Activated CD4-positive, alpha-beta T cell treated with anti-CD3 and anti-CD28 coated beads, Interleukin-2, amount 10 ng/mL, durations not matched to agents 24 days and 14 days (primary cell): ENCODE measurements at places on chromosomes 11 and 22.

DNA sequence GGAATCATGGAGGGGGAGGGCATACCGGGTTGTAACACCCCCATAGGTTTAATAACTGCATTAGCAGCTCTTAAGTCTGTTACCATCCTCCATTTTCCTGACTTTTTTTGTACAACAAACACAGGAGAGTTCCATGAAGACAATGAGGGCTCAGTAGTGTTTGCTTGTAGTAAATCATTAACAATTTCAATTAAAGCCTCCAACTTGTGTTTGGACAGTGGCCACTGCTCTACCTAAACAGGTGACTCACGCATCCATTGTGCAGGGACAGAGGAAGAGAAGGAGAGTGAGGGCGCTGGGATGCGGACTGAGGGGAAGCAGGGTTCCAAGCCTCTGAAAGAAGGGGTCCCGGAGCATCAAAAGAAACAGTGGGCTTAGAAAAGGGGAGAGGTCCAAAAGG is 21.3 kb upstream of the MTNR1B start:
- DNase-seq = no peak
- H3K4me3 ChIP-seq = no peak overlapping the region
- H3K27me3 ChIP-seq = no peaks in the 10 kb centered on the region
- H3K27ac ChIP-seq = no peak overlapping the region

DNA sequence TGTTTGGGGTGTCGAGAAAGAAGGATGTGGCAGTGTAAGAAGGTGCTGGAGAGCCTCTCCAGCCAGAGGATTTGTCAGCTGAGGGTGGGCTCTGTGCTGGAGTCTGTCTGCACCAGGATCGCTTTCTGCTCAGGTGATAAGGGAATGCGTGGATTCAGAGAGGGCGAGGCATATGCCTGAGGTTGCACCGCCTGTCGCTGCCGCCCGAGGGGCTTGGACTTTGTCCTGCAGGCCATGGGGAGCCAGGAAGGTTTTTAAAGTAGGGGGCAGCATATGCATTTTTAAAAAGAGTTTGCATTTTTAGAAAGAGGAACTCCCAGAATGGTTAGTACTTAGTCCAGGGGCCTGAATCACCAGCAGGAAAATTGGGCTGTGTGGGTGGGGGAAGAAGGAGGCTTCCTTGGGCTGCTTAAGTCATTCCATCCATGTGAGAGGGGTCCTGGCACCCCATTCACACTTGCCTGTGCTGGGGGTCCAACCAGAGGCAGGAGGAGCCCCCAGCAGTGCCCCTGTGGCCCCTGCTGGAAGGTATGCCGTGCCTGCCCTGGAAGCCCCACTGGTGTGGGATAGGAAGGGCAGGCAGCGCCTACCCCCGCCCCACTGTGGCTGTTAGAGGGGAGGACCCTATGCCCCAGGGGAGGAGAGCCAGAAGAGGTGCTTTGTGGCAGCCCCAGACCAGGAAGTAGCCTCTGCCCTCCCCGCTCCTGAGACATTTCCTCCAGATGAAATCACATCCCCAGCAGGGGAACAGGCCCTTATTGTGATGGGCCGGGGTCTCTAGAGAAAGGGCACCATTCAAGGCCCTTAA is 35.8 kb upstream of the MYRF start:
- peaks cover 3% of the 10 kb centered on the region for H3K27me3 ChIP-seq
- no peak overlapping the region for H3K27ac ChIP-seq
- no peaks in the 10 kb centered on the region for H3K4me1 ChIP-seq
- no peak for DNase-seq

- no peaks in the 10 kb centered on the region for H3K4me1 ChIP-seq
- H3K36me3 ChIP-seq = no peaks in the 10 kb centered on the region
- H3K4me3 ChIP-seq = no peak overlapping the region
Measured at GRCh38 chr22:30876915-30877553, 91.5 kb downstream of the MORC2 start.

- H3K27me3 ChIP-seq = peaks cover 4% of the 10 kb centered on the region
- peak; percentile 78 for DNase-seq
- H3K27ac ChIP-seq = peak overlapping the region; percentile 91
- H3K36me3 ChIP-seq = peaks cover 2% of the 10 kb centered on the region
- H3K4me1 ChIP-seq = peaks cover 29% of the 10 kb centered on the region
Measured at GRCh38 chr11:57513911-57514537, 1.5 kb downstream of the SLC43A1 start.

DNA sequence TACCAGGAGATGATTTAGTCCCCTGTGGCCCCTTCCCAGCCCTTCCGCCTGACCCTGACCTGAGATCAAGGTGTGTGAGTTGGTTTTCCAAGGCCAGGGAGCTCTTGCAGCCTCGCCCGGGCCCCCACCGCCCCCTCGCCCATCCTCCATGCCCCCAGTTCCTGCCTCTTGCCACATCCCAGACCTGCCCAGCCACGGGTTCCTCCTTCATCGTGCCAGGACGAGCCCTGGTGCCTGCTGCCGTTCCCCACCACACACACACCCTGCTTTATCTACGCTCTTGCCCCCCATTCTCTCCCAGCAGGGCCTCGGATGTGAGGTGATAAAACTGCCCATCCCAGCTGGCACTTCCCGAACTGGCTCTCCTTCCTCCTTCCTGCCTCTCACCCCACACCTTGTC is 1.4 kb upstream of the LIF start:
- H3K4me1 ChIP-seq = peaks cover 68% of the 10 kb centered on the region
- peaks cover 35% of the 10 kb centered on the region for H3K36me3 ChIP-seq
- H3K4me3 ChIP-seq = peak overlapping the region; percentile 97
- DNase-seq = no peak

DNA sequence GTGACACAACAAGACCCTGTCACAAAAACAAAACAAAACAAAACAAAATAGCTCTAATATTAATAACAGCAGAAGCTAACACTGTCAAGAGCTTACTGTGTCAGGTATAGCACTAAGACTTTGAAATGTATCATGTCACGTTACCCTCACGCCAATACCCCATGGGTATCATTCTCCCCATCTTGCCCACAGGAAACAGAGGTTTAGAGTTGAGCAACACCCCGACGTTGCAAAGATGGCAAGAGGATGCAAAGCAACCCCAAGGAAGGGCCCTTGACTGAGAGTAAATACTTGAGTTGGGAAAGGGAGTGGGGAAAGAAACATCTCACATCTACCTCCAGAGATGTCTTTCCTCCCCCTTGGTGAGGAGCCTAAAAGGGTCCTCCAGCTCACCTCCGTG is 366.8 kb downstream of the LARGE1 start:
- no peaks in the 10 kb centered on the region for H3K4me1 ChIP-seq
- H3K36me3 ChIP-seq = no peaks in the 10 kb centered on the region
- DNase-seq = no peak
- no peak overlapping the region for H3K27ac ChIP-seq
- H3K27me3 ChIP-seq = no peaks in the 10 kb centered on the region
- H3K4me3 ChIP-seq = no peak overlapping the region

DNA sequence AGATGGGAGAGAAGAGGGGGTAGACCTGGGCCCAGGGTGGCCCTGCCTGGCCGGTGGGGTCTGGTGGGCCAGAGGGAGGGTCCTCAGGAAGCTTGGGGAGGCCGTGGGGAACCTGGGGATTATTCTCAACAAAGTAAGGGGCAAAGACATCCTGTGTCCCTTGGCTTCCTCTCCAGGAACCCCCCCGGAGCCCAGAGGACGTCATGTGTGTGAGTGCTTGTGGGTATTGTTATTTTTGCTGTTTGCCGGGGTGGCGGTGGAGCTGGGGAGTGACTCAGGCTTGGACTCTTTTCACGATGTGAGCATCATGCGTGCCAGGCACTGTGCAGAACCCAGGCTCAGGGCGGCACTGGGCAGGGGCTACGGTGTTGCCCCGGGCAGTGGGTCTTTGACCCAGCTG is 982 bp upstream of the SHANK3 start:
- H3K4me1 ChIP-seq = peaks cover 5% of the 10 kb centered on the region
- H3K27me3 ChIP-seq = peaks cover 54% of the 10 kb centered on the region
- no peak overlapping the region for H3K27ac ChIP-seq
- H3K4me3 ChIP-seq = no peak overlapping the region

GRCh38 chr11:106466521-106467080 is 389.1 kb downstream of the AASDHPPT start:
- no peaks in the 10 kb centered on the region for H3K4me1 ChIP-seq
- no peaks in the 10 kb centered on the region for H3K27me3 ChIP-seq
- H3K27ac ChIP-seq = no peak overlapping the region
- H3K36me3 ChIP-seq = no peaks in the 10 kb centered on the region

GRCh38 chr11:84313830-84314359 is 1027.7 kb upstream of the CCDC90B start:
- H3K4me1 ChIP-seq = no peaks in the 10 kb centered on the region
- no peaks in the 10 kb centered on the region for H3K36me3 ChIP-seq
- no peak overlapping the region for H3K27ac ChIP-seq

GRCh38 chr11:115980337-115981103 is 476.3 kb upstream of the CADM1 start:
- H3K4me1 ChIP-seq = no peaks in the 10 kb centered on the region
- H3K4me3 ChIP-seq = no peak overlapping the region
- DNase-seq = no peak
- H3K36me3 ChIP-seq = no peaks in the 10 kb centered on the region

DNA sequence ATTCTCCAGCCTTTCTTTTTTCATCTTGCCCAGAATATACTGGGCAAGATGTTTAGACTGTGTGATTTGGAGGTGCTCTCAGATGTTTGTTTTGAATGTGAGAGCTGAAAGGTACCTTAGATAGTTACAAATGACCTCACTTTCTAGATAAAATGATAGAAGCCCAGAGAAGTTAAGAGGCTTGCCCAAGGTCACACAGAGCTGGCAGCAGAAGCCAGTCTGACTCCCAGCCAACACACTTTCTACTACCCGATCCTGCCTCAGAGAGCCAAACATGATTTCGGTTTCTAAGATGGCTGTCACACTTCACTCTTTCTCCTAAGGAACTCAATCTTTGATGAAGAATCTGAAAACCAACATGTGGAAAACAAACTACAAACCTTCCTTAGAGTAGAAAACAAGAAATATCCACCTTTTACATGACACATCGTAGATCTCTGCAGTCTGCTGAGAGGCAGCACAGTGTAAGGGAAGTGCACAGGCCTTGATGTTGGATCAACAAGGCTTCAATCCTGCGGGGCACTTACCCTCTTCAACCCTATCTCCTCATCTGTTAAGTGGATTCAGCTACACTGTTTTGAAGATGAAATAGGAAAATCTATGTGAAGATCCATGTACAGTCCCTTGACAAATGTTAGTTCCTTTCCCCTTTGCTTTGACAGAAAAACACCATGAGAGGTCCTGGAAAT is 58.6 kb downstream of the SYTL2 start:
- DNase-seq = peak; percentile 81
- peaks cover 2% of the 10 kb centered on the region for H3K27me3 ChIP-seq
- peak overlapping the region; percentile 78 for H3K4me3 ChIP-seq
- peaks cover 86% of the 10 kb centered on the region for H3K4me1 ChIP-seq

GRCh38 chr22:39980596-39980995 is 14.2 kb upstream of the FAM83F start:
- no peak for DNase-seq
- peaks cover 2% of the 10 kb centered on the region for H3K27me3 ChIP-seq
- H3K4me1 ChIP-seq = peaks cover 21% of the 10 kb centered on the region
- no peak overlapping the region for H3K27ac ChIP-seq
- peaks cover 26% of the 10 kb centered on the region for H3K36me3 ChIP-seq

DNA sequence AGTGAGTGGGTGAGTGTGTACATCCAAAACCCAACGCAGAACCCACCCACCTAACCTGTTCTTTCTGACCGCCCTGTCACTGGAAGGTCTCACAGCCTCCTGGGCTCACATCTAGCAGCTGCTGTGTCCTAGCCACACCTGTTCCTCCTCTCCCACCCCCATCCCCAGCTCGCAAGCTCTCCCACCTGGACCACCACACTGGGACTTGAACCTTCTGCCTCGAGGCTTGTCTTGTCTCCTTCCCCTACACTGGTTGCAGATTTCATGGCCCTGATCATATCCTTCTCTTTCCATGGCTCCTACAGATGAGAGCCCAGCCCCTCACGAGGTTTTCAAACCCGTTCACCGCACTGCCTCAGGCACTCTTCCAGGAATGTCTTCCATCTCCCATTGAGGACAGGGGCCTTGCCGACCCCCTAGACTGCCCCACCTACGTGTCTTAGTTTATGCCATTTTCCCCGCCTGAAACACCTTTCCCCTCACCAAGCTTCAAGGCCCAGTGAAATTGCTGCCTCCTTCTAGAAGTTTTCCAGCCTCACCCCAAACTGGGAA is 6.7 kb downstream of the IFITM10 start:
- H3K27me3 ChIP-seq = peaks cover 7% of the 10 kb centered on the region
- H3K27ac ChIP-seq = no peak overlapping the region
- H3K4me1 ChIP-seq = no peaks in the 10 kb centered on the region
- H3K4me3 ChIP-seq = no peak overlapping the region

- H3K36me3 ChIP-seq = no peaks in the 10 kb centered on the region
- DNase-seq = no peak
- no peak overlapping the region for H3K4me3 ChIP-seq
- H3K4me1 ChIP-seq = no peaks in the 10 kb centered on the region
- H3K27ac ChIP-seq = no peak overlapping the region
- peaks cover 9% of the 10 kb centered on the region for H3K27me3 ChIP-seq
Measured at GRCh38 chr11:36127550-36127949, 161.7 kb downstream of the COMMD9 start.

GRCh38 chr11:67368621-67369020 is 4.8 kb downstream of the CLCF1 start:
- no peak for DNase-seq
- H3K4me1 ChIP-seq = peaks cover 27% of the 10 kb centered on the region
- H3K27ac ChIP-seq = no peak overlapping the region
- H3K36me3 ChIP-seq = peaks cover 3% of the 10 kb centered on the region

DNA sequence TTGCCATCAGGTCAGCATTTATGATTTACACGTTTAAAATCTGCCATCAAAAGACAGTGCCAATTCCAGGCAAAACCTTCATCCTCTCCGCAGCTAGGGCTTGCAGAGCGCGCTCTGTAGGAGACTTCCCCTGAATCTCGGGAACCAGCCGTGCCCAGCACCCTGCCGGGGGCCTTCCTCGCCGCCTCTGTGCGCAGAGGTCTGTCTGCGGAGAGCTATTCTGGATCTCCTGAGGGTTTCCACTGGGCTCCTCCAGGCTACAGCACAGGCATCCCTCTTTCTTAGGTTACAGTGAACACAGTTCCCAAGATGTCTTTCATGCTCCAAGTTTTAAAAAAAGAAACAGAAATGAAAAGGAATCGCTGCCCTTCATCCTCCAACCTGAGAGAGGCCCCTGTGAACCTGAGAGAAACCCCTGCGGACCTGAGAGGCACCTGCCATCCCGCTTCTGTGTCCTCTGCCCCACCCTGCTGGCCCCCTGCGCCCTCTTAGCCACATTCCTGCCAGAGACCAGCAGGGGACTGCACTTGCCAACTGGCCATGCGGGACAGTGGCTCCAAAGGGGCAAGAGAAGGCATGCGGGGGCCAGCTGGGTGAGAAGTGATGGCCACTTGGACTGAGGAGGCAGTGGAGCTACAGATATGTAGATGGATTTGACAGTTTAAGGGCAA is 16.1 kb downstream of the TP53AIP1 start:
- no peak overlapping the region for H3K4me3 ChIP-seq
- H3K4me1 ChIP-seq = peaks cover 8% of the 10 kb centered on the region
- H3K27ac ChIP-seq = no peak overlapping the region
- peaks cover 2% of the 10 kb centered on the region for H3K27me3 ChIP-seq

DNA sequence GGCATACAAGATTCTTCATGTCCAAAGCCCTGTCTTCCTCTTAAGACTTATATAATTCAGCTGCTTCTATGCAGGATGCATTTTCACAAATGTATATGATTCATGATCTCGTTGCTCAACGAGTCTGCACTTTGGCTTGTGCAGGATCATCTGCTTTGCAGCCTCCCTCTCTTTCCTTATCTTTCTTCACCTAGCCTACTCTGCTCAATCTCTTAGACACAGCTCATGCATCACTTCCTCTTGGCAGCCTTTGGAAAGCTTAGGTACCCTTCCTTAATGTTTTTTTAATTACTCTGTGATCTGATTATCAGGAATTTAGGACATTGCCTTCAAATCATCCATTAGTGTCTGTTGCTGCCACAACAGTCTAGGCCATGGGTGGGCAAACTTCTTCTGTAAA is 673.8 kb downstream of the NELL1 start:
- no peak overlapping the region for H3K4me3 ChIP-seq
- H3K27ac ChIP-seq = no peak overlapping the region
- no peaks in the 10 kb centered on the region for H3K36me3 ChIP-seq
